Stimulated activated CD4-positive, alpha-beta T cell treated with anti-CD3 and anti-CD28 coated beads, Interleukin-1b, Interleukin-23, amount 100 ng/mL, for 1 hour (primary cell): ENCODE measurements at places on chromosomes 6 and 20.

DNA sequence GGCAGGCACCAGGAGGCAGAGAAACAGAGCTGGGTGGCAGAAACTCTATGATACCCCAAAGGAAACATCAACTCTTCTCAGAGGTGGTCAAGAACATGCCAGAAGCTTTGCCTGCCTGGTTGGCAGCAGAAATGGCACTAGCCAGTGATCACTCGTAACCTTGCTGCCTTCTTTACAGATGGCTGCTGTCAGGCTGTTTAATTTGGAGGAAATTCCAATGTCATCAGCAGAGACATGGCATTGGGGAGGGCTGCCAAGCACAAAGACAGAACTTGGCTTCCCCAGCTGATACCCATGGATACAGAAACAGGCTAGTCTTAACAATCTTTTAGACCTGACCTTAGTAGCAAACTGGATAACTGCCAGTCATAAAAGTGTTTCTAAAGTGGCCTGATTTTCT, 153.6 kb downstream of the GMPR start:
- no peak for DNase-seq

DNA sequence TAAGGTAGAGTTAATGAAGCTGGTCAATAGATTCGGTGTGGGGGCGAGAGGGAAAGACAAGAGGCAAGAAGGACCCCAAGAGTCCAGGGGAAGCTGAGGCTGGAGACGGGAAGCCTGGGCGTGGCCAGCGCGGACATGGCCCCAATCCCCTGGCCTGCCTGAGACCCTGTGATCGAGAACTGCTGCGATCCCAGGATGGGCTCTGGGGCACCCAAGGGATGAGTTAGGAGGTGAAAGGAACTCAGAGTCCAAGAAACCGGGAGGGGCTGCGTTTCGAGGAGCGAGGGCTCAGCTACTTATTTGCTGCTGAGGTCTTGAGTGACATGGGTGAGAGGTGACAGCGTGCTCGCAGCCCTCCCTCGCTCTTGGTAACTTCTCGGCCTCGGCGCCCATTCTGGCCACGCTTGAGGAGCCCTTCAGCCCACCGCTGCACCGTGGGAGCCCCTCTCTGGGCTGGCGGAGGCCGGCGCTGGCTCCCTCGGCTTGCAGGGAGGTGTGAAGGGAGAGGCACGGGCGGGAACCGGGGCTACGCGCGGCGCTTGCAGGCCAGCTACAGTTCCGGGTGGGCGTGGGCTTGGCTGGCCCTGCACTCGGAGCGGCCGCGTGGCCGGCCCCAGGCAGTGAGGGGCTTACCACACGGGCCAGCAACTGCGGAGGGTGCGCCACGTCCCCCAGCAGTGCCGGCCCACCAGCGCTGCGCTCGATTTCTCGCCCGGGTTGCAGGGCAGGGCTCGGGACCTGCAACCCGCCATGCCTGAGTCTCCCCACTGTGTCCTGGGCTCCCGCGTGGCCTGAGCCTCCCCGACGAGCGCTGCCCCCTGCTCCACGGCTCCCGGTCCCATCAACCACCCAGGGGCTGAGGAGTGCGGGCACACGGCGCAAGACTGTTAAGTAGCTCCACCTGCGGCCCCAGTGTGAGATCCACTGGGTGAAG, 58.2 kb downstream of the IRF4 start:
- DNase-seq: no peak

- no peak for DNase-seq
Observed at GRCh38 chr6:24125980-24126379, at the start of gene NRSN1. Gene NRSN1, plus strand, starts transcription at chr6:24126215. Its CDS starts 8,113 bp downstream, at chr6:24134328.

DNA sequence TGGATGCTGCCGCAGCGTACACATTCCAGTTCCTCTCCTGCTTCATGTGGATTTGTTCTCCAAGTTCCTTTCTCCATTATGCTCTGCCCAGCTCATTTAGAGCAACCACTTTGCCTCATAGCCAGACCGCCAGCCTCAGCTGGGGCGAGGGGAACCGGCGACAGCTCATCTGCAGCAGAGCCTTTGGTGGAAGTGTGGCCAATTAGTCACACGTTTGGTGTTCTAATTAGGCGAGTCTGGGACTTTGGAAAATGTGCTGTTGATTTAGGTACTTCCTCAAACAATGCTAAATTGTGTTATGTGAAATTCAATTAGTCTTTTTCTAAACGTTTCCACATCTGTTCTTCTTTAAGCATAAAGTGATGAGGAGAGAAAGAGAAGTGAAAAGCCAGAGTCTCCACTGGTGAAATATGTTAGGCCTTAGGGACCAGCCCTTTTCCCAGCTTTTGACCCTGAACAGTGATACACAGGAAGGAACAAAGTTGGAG, 217.9 kb downstream of the TBX18 start:
- no peak for DNase-seq

DNA sequence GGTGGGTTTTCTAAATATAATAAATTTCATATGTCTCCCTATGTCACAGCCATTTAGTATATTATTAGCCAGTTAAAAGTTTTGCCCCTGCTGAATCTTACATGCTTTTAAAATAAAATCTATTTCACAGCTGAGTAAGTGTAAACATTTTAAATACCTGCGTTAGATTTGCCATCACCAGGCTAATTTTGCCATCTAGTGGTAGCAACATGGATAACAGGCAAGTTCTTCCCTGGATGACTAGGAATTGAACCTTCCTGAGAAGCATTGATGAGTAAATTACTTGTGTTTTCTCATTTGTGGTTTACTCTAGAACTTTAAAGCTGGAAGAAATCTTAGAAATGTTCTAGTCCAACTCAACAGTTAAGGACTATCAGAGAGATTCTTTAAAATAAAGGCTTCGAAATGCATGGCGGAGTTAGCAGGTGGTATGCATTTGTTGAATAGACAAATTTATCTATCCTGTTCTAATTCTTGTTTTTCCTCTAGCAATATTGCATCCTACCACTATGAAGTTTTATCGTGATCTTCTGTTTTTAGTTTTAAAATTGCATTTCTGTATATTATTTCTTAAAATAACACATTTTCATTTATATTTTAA, 2.6 kb downstream of the PRSS35 start:
- no peak for DNase-seq

DNA sequence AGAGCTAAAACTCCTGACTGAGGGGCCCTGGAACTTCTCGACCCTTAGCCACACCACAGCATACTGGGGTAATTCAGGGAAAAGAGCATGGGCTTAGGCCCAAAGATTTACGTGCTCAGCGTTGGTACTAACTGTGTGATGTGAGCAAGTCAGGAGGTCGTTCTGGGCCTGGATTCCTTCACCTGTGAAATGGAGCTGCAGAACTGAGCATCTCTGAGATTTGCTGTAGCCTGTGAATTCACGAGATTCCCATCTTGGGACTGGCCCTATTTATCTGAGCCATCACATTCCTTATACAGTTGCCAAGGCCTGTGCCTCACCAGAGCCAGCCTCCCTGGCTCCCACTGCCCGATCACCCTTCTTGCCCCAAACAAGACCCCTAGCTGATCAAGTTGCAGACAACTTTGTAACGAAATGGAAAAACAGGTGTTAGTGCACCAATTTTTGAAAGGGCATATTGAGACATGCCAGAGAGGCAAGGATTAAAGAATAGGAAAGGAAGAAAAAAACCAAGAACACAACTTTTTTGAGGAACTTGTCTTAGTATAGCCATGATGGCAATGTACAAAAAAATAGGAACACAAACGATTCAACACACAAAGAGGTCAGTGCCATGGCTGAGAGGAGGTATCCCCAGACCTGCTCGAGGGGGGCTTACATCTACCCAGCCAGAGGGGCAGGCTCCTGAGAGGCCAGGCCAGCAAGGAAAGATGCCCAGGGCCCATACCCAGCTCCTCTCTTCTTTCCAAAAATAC, 323.0 kb upstream of the JARID2 start:
- DNase-seq: no peak

GRCh38 chr20:54681869-54682268, 206.5 kb downstream of the DOK5 start:
- no peak for DNase-seq

DNA sequence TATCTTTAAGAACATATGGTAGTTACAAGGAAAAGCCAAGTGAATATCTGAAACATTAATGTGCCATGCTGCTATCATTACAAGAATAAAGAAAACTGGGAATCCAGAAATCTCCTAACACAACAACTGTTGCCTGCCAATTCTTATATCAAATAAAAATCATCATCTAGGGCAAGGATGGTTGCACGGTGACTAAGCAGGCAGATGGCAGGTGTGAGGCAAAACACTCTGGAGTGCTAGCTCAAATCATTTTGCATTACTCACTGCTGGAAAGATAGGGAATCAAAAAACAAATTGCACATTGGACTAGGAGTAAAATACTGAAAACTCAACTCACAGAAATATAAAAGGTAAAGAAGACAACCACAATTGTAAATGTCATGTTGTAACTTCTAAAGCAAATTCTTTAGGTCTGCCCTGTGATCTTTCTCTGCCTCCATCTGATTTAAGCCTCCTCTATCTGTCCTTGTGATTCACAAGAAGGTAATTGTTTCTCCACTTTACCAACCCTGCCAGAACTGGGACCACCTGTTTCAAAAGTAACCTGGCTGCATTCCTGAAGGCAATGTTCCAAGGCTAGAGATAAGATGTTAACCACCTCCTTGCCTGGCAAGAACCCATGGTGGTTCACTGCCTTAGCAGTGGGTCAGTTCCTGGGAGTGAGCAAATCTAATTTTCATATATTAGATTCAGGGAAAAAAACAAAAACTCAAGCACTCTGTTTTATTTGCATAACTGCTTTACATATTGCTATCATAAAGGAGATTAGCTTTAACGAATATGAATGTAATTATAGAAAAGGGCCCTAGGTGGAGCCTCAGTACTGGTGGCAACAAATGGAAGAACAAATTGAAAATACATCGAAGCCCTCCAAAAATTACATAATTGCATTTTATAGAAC, 33.1 kb upstream of the LCA5 start:
- no peak for DNase-seq
